Stimulated activated CD8-positive, alpha-beta memory T cell treated with anti-CD3 and anti-CD28 coated beads, Interleukin-12 subunit alpha, Interleukin-12 subunit beta, amount 100 ng/mL, for 4 hours (primary cell): ENCODE measurements at places on chromosomes 4 and X.

- DNase-seq = no peak
These were observed 78.6 kb upstream of the PNPLA4 start for GRCh38 chrX:8005678-8006347.

- no peak for DNase-seq
These were observed 154.9 kb upstream of the BMP3 start for GRCh38 chr4:80875642-80876041.

GRCh38 chrX:77658886-77659285 lies 127.1 kb downstream of the ATRX start:
- DNase-seq = no peak

DNA sequence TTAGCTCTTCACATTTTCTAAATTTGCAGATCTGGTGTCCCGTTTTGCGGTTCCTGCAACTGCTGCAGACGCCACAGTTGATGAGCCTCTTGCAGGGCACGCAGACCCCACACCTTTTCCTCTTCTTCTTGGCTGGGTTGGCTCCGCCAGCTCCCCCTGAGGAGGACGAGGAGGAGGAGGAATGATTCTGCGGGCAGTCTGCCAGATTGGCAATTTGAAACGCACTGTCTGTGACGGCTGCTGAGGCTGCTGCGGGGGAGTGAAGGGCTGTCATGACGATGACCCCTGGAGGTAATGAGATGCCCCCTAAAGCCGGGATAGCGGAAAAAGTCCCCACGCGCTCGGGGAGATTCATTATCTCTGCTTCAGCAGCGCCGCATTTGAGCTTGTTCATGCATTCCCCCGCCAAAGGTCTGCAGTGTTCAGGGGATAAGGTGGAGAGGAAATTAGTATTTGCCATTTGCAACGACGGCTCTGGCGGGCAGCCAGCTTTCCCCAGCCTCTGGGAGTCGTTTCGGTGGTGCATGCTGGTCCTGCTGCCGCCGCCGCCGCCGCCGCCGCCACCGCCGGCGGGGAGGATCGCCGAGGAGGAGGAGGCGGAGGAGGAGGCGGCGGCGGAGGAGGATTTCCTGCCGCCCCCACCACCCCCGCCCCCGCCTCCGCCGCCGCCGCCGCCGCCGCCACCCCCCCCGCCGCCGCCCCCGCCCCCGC lies 3.8 kb downstream of the CXXC4 start:
- DNase-seq = no peak

DNA sequence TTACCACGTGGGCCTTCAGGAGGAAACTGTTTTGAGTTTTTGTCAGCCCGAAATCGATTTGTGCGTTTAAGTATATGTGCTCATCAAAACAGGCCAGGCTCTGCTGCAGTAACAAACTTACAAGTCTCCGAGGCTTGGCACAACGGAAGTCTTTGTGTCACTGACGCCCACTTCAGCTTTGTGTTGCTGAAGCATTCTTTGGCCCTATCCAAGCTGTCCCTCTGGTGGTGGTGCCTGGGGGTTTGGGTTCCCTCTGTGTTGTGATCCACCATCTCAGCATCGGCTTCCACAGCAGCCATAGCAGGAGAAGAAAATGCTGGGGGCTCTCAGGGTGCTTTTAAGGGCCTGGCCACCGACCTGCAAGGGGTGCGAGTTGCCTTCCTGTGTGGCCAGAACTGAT lies 176.4 kb downstream of the PTTG2 start:
- DNase-seq = no peak
